ENCODE measurements at places on chromosomes 16 and 17.

- DNase-seq: no peak
Measured at GRCh38 chr17:64331366-64331765, 59.3 kb downstream of the PECAM1 start.

DNA sequence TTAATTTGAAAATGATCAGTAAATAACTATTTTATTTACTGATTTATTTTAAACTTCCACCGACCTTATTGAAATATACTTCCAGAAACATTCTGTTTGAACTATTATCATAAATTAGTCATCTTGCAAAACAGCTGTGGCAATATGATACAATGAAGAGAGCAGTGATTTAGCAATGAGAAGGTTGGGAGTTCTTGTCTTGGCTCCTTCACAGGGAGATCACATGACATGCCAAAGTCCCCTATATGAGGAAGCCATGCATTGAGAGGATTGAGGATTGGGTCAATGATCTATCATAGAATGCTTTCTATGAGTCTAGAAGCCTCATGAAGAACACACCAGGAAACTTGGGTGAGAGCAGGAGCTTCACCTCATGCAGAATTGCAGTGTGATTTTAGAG, 222.7 kb downstream of the LGALS9B start:
- DNase-seq: no peak

GRCh38 chr17:42754782-42755181, 6.2 kb upstream of the RAMP2 start:
- DNase-seq: no peak

GRCh38 chr17:43431714-43432523, 33.1 kb downstream of the ARL4D start:
- DNase-seq: peak; percentile 72

DNA sequence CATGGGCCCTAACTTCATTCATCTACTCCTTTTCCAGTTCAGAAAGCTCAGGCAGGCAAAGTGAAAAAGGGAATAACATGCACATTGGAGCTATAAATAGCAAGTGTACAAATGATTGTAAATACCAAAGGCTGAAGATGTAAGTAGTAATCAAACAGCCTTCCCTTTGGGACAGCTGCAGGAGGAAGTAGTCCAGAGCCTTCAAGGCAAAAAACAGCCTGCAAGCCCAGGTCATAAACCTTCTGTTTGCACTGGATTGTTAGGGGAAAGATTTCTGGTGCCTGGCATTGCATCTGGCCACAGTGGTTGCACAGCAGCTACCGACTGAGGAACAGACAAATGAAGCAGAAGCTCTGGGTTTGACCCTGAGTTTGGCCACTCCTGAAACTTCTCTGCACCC, 98.6 kb upstream of the PMFBP1 start:
- no peak for DNase-seq

GRCh38 chr17:44010966-44011647, 3.7 kb downstream of the TMEM101 start:
- no peak for DNase-seq

- DNase-seq: no peak
Measured at GRCh38 chr16:50831751-50832150, 89.9 kb downstream of the CYLD start.

DNA sequence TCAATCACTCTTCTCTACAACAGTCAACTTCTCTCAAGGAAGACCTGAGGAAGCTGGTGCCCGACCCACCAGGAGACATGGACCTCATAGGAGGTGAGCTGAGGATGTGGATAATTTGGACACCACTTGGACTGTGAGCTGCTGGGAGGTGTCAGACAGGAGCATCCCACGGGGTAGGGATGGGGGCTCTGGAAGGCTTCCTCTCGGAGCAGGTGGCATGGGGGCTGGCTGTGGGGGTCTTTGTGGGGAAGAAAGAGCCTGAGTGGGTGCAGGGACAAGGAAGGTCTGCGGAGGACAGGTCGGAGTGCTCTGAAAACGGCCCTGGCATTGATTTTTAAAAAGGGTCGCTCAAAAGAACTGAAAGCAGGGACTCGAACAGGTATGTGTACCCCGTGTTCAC, 64.0 kb downstream of the TBC1D16 start:
- no peak for DNase-seq

DNA sequence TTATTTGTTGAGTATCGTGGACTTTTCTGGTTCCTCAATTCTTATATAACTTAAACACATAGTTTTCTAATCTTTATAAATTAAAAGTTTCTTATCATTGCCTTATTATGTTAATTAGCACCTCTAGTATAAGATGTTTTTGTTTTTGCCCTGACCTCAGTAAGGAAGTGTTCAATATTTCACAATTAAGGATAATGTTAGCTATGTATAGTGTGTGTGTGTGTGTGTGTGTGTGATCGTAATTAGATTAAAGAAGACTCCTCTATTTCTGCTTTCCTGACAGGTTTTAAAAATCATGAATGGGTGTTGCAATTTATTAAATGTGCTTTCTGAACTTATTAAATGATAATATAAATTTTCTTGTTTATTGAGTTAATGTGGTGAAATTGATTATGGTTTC, 12.0 kb downstream of the IL21R start:
- DNase-seq: no peak

Measured in hindlimb muscle (tissue), 1 donor.